ENCODE measurements at places on chromosomes 1 and 21. TPM values are rescaled to one million over a fixed set of nuclear protein-coding genes. Genes with fewer than 3 reads are reported as not detected.

DNA sequence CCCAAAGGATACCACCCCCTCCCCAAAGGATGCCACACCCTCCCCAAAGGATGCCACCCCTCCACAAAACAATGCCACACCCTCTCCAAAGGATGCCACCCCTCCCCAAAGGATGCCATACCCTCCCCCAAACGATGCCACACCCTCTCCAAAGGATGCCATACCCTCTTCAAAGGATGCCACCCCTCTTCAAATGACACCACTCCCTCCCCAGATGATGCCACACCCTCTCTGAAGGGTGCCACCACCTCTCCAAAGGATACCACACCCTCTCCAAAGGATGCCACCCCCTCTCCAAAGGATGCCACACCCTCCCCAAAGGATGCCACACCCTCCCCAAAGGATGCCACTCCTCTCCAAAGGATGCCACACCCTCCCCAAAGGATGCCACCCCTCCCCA lies 21.6 kb upstream of the TRIM17 start:
- no peak for DNase-seq

DNA sequence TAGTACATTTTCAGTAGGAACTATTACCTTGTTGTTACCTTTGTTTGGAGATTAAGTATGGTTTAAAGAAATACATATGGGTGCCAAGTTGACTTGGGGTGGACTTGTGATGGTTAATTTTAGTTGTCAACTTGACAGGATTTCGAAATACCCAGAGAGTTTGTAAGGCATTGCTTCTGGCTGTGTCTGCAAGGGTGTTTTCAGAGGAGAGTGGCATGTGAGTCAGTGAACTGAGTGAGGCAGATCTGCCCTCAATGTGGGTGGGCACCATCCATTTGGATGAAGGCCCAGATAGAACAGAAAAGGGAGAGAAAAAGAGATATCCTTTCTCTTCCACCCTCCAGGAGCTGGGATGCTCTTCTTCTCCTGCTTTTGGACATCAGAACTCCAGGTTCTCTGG lies 315.5 kb downstream of the GPATCH2 start:
- no peak for DNase-seq

DNA sequence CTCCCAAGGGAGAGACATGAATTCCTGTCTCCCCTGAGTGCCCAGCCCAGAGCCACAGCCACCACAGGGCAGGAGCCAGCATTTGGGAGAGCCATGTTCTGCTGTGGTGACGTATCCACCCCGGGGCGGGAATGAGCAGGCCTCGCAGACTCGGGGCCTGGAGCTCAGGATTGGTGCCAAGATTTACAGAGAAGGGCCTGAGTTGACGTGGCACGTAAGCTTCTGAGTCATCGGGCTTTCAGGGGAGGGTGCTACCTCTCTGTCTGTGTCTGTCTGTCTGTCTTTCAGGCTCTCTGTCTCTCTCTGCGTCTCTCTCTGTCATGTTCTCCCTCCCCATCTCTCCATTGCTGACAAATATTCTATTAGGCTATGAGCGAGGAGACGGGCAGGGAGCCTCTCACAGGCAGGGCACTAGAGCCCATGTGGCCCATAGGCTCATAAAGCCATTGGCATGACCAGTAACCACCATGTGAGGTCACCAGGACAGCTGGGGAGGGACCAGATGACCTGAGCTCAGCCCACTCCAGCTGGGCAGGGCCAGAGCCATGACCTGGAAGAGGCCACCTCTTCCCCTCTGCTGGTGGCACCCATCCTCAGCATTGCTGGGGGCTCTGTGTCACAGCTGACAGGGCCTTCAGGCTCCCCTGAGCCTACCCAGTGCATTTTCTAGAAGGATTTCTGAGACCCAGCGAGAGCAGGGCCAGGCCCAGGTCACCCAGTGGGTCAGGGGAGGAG lies 300.0 kb upstream of the VAMP3 start:
- DNase-seq = peak; percentile 81

- DNase-seq = no peak
Observed at GRCh38 chr1:77089756-77090155, 129.5 kb downstream of the PIGK start.

GRCh38 chr21:42171091-42172053 lies 47.6 kb upstream of the ABCG1 start:
- peak; percentile 29 for DNase-seq

DNA sequence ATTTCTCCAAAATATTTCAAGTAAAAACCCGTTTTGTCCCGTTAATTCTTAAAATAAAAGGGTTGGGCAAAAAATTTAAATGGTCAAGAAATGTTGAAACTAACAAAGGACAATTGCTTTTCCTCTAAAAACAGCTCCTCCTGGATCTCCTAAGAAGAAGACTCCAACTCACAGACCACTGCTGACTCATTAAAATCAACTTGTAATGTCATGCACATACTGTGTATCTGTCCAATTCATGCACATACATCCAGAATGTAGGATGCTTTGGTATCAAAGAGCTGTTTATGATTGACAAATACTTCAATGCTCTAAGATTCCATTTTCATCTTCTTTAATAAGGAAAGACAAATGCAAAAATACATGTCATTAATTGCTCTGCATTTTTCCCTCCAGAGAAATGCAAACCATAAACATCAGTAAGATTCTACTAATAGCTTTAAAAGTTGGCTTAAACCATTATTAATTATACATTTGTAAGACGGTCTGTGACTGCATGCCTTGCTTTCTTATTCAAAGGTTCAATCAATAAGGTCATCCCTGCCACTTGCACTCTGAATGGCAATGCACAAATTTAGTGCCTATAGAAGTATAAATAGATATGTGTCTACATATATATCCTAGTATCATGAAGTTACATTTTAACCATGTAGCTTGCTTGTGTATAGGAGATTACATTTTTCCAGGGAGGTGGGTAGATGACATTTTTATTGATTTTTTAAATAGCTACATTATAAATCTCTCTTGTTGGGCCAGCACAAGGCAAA lies 44.7 kb downstream of the PTGER3 start:
- no peak for DNase-seq

- DNase-seq = no peak
Observed at GRCh38 chr1:37158113-37158749, 123.9 kb upstream of the GRIK3 start.

DNA sequence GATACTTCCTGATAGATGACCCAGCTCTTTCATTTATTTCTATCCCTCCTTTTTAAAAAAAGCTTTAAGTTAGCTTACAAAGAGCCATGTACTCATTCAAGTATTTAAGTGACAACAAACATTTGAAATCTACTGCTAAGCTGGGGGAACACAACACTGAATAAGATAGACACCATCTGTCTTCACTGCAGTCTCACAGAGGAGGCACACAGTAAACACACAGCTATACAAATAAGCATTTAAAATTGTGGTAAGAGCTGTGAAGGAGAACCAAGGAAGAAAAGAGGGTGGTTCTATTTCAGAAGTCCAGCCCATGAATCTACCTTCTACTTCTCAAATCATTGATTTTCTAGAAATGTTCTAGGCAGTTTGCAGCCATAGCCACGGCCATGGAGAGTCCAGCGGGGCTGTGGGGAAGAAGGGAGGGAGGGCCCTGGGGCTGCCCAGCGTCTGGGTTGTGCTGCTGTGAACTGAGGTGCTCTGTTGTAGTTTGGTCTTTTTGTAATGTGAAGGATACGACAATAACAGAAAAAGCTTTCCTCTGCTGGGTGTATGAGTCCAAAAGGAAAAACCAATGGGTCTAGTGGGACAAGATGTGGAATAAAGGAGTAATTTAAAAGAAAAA lies 28.2 kb downstream of the PRDM2 start:
- DNase-seq = no peak

GRCh38 chr1:202283991-202284390 lies 57.7 kb downstream of the UBE2T start:
- no peak for DNase-seq

- no peak for DNase-seq
Observed at GRCh38 chr21:38263493-38263892, 6.7 kb downstream of the KCNJ15 start.

DNA sequence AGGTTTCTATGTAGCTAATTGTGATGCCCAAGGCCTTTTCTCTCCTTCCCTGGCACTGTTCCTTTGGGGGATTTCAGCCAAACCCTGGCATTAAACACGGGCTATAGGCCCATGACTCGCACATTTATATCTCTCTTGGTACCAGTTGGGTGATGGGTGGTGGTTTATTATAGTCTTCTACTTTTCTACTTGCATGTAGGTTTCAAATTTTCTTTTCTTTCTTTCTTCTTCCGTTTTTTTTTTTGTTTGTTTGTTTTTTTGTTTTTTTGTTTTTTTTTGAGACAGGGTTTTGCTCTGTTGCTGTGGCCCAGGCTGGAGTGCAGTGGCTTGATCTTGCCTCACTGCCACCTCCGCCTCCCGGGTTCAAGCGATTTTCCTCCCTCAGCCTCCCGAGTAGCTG lies 1.1 kb downstream of the IL10RB start:
- DNase-seq = no peak

- no peak for DNase-seq
Observed at GRCh38 chr1:44089371-44090048, 29.1 kb upstream of the KLF17 start.

DNA sequence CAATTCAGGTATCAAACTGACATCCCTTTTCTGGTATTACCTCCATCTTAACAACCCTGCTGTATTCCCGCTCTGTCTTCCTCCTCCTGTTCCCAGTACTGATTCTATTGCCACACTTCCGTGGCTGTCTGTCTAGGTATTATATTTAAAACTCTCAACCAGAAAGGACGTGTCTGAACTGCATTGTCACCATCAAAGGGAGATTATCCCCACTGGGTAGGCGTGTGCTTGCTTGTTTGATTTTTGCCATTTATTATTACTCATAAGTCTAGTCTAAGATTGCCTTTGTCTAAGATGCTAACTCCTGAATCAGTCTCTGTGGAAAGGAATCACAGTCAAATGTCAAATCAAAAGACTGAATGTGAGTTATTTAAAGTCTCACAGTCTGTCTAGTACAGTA lies 650.1 kb downstream of the KCNT2 start:
- DNase-seq = no peak

DNA sequence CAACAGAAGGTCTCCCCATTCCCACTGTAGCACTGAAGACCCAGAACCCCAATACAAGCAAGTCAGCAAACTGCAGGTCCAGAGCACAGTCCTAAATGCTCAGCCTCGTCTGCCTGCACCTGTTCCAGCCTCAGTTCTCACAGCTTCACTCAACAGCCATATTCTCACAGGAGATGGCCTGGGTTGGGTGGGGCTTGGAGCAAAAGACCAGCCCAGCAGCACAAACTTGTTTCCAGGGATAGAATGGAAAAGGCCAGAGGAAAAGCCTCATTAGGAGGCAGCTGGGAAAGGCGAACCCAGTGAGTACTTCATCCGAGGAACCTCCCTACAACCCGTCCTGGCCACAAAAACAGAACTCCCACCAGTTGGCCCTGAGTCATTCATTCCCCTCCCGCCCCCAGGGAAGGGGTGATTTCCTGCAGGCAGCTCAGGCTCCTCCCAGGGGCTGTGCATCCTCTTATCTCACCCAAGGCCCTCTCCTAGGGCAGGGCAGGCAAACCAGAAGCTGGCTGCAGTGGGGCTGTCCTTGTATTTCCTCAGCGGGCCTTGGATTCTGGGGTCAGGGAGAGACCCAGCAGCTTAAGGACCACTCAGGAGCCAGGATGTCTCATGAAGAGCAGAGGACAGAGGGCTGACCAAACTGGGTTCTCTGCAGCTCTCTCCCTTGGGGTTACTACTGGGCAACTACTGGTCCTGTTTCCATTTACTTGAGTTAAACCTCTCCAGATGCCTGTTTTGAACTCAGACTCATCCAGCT lies 7.4 kb upstream of the MPL start:
- DNase-seq = no peak

DNA sequence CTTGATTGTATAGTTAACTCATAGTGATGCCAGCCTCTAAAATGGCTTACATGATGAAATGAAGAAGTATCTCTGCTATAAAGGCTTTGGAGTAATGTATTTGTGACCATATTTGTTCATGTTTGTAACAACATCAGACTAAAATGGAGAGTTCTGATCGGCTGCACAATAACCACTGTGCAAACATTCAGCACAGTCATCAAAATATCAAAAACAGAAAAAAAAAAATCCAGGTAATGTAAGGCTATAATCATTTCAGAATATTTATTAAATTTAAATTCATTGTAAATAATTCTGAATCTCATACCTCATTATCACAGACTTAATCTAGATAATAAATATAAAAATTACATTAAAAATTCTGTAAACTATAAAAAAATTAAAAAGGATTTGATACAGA lies 1161.8 kb downstream of the MRPL39 start:
- DNase-seq = no peak

DNA sequence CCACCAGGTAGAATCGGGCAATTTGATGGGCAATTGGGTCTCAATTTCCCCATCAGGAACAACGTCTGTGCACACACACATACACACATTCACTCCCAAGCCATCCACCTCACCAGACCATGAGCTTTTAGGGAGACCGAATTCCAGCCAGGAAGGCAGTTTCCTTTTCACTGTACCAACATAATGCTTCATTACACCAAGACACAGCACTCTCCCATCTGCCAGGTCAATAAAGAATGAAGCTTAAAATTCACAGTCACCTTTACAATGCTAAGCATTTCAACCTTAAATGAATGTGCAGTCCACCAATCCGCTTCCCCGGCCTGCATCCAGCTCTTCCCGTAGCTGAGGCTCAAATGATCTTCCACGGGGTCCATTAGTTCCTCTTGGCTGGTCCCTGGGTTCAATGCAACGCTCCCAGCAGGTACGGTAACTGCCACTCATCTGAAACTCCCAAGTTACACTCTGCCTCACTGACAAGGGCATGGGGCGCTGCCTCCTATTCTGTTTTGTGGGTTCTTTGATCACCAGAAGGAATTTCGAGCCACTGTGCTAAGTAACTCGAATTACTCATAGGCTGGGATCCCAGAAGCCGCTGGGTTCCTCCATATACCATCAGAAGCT lies 105.0 kb downstream of the SIM2 start:
- DNase-seq = no peak

DNA sequence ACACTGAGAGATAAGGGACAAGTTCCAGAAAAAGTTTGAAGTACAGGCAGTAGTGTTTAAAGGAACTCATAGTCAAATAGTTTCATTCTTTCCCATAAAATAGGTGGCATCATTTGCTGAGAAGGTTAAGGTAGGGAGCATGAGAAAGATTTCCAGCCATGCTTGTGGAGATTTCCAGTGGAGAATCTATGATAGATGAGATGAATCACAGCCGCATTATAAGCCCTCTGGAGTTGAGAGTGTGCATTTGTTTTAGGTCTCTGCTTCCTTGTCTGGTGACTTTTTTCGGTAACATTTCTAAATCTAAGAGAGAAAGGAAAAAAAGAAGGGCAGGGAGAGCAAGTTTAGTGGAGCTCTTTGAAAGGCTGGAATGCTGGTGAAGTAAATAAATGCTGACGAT lies 108.7 kb downstream of the DISP1 start:
- no peak for DNase-seq

The CRP gene
- not detected for total RNA-seq

The LY9 gene
- not detected for total RNA-seq

The FMO2 gene
- total RNA-seq = not detected

The PPFIA4 gene
- total RNA-seq = 0.16 TPM

The PLPPR5 gene
- not detected for total RNA-seq

The NIBAN1 gene
- total RNA-seq = 1.9 TPM

The HTR6 gene
- not detected for total RNA-seq

The ESRRG gene
- 0.05 TPM for total RNA-seq

The SPRR4 gene
- total RNA-seq = not detected

Data from HT-29 (cell line).